ENCODE measurements at places on chromosomes 13 and 19.

GRCh38 chr13:48185018-48185417 is 48.0 kb upstream of the ITM2B start:
- DNase-seq: no peak

DNA sequence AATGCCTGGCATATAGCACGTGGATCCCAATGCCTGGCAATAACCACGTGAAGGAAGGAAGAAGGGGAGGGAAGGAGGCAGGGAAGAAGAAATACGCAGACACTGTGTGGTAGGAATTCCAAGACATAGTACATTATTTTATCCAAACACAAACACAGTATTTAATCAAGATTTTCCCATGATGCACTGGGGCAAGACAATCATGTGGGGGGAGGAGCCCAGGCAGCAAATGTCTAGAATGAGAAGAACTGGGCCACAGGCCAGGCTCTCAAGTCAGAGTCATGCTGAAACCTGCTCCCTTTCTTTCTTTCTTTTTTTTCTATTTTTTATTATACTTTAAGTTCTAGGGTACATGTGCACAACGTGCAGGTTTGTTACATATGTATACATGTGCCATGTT is 717.9 kb downstream of the UQCRFS1 start:
- DNase-seq: no peak

DNA sequence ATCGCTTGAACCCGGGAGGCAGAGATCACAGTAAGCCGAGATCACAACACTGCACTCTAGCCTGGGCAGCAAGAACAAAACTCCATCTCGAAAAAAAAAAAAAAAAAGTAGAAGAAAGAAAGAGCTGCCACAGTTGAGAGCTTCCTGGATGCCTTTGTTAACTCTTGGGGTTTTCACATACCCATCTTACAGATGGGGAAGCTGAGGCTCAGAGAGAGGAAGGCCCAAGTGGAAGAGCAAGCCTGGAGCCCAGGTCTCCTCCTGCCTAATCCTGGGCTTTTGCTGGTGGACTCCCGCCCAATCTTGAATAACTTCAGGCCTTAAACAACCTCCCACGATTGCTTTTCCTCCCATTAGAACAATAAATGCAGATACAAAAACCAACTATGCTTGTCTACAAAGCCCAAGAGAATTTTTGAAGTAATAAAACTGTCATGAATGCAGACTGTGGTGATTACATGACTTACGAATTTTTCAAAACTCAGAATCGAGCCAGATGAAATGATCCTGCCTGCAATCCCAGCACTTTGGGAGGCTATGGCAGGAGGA is 41.7 kb downstream of the LTBP4 start:
- DNase-seq: no peak

DNA sequence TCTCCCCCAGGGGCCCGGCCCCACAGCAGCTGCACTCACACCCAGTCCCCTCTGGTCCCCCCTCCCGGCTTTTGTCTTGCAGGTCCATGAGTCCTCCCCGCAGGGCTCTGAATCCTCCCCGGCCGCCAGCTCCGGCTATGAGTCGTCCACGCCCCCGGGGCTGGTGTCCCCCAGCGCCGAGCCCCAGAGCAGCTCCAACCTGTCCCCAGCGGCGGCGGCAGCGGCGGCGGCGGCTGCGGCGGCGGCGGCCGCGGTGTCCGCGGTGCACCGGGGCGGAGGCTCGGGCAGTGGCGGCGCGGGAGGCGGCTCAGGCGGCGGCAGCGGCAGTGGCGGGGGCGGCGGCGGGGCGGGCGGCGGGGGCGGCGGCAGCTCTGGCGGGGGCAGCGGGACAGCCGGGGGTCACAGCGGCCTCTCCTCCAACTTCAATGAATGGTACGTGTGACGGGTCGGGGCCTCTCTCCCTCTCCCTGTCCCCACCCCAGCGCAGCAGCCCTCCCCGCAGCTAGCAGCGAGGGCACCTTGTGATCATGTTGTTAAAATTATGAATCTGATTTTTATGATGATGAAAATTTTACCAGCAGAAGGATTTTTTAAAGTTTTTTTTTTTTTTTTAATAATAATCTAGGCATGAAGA is 3.8 kb downstream of the ZIC2 start:
- DNase-seq: peak; percentile 65

DNA sequence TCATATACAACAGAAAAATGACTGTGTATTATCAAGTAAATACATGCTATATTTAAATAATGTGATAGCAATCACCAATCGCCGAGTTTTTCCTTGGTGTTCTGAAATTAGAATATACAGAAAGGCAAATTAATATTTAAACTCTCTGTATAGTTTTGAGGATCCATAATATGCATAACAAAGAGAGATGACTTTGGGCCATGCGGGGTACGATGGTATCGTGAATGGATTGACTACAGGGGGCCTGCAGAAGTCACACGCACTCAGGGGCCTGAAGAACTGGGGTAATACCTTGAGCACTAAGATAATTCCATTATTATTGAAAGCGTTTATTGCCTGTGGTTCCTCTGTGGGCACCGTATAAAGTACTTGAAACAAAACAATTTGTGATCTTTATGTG is 314.0 kb downstream of the TEX29 start:
- DNase-seq: peak; percentile 25

GRCh38 chr19:1042689-1043511 is 3.0 kb downstream of the ABCA7 start:
- DNase-seq: peak; percentile 26

DNA sequence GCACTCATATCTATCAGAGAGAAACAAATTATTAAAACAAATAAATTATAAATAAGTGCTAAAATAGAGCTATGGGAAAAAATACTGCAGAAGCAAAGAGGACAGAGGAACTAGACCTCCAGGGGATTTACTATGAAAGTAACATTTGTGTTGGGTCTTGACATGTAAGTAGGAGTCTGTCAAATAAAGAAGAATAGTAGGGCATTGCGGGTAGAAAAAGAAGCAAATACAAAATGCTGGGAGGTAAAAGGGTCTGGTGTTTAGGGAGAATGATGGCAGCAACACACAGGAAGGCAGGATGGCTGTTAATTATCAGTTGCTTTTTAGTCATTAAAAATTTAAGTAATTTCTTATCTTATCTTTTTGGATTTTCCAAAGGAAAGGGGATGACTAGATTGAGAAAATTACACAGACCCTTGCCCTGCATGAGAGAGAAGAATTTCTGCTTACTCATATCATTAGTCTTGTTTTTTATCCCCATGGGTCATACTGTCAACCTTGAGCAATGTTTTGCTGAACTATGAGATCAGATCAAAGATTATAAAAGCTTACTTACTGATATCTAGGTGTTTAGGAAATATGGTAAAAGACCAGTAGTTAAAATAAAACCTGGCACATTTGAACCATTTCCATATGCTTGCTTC is 472.7 kb downstream of the DIAPH3 start:
- no peak for DNase-seq

- no peak for DNase-seq
Measured at GRCh38 chr13:34308725-34309124, 490.8 kb downstream of the RFC3 start.

All from H9 (cell line).